ENCODE measurements at places on chromosomes 4 and X.

- DNase-seq = no peak
Measured at GRCh38 chrX:10414156-10414824, 206.1 kb downstream of the MID1 start.

DNA sequence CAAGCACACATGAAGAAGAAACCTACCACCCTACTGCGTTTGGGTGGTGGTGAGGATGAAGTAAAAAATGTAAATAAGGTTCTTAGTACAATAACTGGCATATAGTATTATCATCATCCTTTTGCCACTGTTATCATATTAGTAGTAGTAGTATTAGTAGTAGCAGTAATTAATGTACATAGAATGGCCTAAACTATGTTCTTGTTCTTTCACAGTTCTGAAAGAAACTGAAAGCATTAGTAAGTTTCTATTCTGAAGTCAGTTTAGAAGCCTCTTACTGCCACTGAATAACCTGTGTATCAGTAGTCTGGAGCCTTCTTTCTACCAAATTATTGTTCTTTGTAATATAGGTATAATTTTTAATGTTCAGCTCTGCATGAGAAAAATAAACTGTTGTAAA lies 21.0 kb downstream of the COL4A6 start:
- no peak for DNase-seq

GRCh38 chr4:5857199-5857598 lies 35.7 kb downstream of the CRMP1 start:
- no peak for DNase-seq

GRCh38 chr4:158277558-158277957 lies 67.3 kb downstream of the TMEM144 start:
- DNase-seq = no peak

DNA sequence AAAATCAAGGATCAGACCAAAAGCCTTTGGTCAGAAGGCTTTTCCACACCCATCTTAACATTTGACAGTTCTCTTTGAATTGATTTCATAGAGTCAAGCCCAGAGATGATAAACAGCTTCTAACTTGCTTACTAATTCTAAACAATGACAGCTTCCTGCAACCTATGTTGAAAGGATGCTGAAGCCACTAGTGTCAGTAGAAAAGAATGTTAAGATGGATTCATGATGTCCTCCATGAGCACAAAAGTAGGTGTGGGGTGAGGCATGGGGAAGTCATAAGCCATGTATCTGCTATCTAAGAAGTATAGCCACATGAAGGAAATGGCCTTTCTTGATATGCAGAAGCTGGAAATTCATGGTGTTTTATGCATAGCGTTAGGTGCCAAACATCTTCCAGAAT lies 269.3 kb downstream of the DHX15 start:
- DNase-seq = no peak

GRCh38 chr4:103201253-103201652 lies 3.1 kb upstream of the CENPE start:
- DNase-seq = no peak

GRCh38 chr4:154838694-154839093 lies 57.6 kb downstream of the RBM46 start:
- no peak for DNase-seq

DNA sequence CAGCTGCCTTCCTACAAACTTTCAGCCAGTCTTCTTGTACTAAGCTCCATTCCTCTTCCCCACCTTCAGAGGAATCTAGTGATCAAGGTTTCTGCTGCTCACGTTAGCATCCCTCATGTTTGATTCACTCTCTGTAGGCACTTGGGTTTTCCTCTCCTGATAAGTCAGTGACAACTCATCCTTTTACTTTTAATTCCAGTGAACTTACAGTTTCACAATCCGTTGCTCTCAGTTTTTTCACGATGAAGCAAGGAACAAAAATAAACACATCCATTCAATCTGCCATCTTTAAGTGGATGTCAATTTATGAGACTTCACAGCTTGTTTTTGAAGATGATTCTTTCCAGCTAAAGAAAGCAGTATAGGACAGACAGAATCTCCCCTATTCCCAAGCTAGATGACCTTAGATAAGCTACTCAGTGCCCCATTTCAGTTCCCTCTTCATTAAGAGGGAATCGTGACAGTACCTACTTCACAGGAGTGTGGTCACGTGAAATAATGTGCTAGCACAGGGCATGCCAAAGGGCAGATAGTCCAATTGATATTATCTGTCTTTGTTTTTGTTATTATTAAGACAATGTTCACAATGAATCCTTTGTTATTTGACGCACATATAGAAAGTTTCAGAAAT lies 234.3 kb downstream of the PALLD start:
- no peak for DNase-seq

GRCh38 chr4:153169776-153170175 lies 34.5 kb upstream of the TRIM2 start:
- DNase-seq = no peak

GRCh38 chr4:84336964-84337705 lies 162.0 kb downstream of the NKX6-1 start:
- DNase-seq = no peak

DNA sequence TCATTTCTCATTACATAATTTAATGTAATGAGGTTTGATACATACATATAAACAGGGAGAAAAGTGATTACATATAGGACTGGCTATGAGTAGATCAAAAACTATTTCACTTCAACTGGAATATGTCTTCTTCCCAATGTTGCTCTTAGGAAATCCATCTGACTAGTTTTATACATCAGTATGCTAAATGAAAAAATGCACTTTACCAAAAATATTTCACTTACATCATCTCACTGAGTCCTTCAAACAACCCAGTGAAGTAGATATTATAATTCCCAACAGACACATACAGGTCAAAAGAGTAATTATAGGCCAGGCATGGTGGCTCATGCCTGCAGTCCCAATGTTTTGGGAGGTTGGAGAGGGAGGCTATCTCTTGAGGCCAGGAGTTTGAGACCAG lies 215.9 kb downstream of the MID1 start:
- DNase-seq = no peak

DNA sequence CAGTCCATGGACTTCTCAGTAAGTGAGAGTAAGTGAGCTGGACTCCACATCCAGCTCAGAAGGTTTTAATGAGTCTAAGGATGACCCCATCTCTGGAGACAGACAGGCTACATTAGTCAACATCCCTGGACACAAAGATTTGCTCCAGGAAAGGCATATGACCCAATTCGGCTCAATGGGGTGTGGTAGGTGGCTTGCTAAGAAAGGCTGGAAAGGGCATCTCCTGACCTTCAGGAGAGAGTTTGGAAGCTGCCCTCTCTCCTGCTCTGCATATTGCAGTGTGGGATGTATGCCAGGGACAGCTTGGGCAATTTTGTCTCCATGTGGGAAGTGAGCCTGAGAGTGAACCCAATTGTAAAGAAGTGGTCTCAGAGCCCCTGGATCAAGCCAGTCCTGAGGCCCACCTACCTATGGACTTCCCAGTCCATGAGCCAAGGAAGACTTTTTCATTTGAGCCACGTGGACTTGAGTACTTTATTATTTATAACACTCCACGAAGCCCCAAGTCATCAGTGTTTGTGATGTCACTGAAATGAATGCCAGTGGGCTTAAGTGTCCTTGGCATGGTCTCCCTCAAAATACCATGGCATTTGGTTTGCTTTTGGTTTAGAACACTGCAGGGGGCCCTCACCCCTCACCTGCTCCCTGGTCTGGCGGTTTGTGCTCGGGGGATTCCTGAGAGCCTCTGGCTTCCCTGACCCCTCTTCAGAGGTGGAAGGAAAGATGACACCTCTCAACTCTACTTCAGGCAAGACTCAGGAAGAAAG lies 10.4 kb upstream of the ABLIM2 start:
- DNase-seq = no peak

- DNase-seq = no peak
Measured at GRCh38 chr4:137267024-137267423, 265.3 kb downstream of the PCDH18 start.

- no peak for DNase-seq
Measured at GRCh38 chr4:171650543-171650942, 162.7 kb upstream of the GALNTL6 start.

- DNase-seq = no peak
Measured at GRCh38 chr4:147938496-147938895, 206.6 kb downstream of the ARHGAP10 start.

DNA sequence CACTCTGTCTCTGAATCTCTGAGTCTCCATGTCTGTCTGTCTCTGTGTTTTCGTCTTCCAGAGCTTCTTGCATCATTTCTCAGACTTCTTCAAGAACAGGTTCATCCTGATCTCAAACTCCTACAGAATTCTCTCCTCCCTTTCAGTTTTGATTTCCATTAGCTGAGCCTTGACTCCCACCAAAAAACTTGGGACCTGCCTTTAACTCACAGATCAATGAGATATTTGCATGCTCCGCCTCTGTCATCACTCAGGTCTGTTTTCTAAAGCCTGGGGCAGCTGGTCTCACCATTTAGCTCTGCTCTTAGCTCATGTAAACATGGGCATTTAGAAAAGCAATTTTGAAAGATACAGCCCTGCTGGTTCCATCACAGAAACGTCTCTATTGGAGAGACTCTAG lies 8.6 kb downstream of the DAPP1 start:
- no peak for DNase-seq

DNA sequence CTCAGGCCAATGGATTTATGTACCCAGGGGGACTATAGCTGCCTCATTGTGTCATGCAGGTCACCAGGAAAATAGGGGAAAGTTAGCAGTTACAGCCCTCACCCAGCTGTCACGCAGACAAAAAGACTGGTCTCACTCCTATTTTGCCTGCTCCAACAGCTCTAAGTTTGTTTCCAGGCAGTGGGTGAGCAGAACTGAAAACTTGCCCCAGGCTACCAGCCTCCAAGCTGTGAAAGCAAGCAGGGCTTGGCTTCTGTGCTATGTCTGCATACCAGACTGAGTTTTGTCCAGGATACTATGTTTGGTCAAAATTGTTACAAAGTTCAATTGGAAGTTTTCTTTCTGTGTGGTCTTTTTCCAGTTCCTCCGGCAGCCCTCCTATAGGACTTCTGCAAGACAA lies 628.4 kb downstream of the FAM133A start:
- no peak for DNase-seq

GRCh38 chrX:47047989-47048388 lies 30.3 kb upstream of the RGN start:
- no peak for DNase-seq

DNA sequence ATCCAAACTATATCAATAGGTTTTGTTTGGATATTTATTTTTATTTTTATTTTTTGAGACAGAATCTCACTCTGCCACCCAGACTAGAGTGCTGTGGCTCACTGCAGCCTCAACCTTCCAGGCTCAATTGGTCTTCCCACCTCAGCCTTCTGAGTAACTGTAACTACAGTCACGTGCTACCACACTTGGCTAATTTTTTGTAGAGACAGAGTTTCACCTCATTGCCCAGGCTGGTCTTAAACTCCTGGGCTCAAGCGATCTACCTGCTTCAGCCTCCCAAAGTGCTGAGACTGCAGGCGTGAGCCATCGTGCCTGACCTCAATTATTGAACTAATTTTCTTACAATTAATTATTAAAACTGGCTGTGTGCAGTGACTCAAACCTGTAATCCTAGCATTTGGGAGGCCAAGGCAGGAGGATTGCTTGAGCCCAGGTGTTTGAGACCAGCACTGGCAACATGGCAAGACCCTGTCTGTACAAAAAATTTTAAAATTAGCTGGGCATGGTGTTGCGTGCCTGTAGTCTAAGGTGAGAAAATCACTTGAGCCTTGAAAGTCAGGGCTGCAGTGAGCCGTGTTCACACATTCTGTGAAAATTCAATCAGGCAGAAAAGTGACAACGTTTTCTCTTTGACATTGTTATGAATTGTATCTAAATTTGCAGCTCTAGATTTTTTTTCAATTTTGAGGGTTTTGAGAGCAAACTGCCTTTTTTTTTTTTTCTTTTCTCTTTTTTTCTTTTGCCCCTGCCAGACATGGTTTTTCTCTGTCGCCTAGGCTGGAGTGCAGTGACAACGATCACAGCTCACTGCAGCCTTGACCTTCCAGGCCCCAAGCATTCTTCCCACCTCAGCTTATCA lies 66.0 kb downstream of the UBE2K start:
- DNase-seq = no peak

Data from stimulated activated CD8-positive, alpha-beta memory T cell treated with anti-CD3 and anti-CD28 coated beads, Interleukin-2, amount 100 ng/mL, for 1 hour (primary cell).